Kidney (tissue), 22 donors: ENCODE measurements at places on chromosomes 2 and 18.
A peak's percentile ranks its signal among the peaks of the same experiment; 100 is the strongest.

DNA sequence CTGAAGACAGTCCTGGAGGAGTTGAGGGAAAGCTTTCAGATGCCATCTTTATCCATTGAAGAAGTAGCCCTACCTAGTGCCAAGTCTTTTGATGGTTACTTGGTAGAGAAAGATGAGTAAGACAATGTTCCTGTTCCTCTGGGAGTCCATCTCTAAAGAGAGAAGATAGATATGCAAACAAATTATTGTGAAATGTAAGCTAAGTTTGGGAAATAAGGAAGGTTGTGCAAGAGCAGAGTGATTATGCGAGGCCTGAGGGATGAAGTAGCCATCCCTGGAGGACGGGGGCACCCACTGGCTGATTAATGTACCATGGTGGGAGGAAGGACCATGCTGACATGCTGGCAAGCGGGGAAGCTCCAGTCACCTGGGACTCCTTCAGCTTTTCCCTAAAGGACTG lies 994 bp upstream of the DTNA start:
- DNase-seq, result peak; percentile 56

DNA sequence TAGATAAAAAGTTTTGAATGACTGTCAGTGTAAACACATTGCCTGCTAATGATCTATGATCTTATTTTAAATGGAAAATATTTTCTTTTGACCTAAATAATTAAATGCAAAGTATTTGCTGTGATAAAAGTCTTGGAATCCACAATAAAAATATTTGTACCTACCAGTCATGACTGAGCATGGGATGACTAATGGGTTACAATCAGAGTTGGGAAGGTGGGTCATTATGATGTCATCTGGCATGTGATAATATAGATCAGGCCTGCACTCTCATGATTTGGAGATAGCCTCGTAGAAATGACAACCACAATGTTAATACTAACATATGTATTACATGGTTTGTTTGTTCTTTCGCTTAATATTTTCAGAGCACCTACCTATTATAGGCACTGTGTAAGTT lies 848.8 kb upstream of the KLHL29 start:
- no peak for DNase-seq

DNA sequence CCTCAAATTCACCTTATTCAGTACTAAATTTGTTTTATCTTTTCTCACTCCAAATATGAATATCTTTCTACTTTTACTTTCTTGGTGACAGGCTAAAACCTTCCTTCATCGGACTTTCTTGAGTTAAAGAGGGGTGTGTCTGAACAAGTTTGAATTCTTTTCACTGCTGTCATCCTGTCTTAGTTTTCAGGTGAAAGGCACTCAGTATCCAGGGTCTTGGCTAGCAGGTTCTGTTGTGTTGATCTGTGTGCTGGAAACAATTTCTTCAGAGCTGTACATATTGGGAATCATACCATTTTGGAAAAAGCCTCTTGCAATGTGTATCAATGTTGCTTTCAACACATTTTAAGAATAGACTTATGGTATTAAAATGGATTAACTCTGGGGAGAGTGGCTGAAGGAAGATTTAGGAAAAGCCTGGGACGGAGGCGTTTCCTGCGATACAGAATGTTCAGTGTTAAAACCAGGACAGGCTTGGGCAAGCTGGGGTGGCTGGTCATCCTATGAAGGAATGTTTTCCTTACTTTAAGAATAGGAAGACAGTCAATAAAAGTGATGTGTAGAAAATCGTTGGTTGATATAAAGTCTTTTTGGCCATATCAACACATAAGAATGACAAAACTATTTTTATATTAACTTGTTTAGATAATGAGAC lies 350.7 kb upstream of the SPRED2 start:
- no peak for DNase-seq

GRCh38 chr18:42177390-42177789 lies 222.4 kb downstream of the PIK3C3 start:
- DNase-seq, result no peak

DNA sequence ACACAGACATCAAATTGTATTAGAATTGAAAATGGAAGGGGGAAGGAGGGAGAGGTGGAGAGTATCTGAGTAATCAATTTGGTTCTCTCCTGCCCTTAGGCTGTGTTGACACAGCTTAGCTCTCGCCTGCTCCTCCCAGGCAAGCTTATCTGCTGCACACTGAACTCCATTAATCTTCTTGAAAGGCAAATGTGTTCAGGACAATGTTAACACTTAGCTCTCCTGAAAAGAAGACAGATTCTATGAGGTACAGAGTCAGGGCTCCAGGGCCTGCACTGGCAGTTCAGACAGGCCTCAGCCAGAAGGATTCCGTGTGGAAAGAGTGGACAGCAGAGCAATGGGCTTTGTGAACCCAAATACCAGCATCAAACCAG lies 430.0 kb upstream of the TNP1 start:
- DNase-seq, result no peak

DNA sequence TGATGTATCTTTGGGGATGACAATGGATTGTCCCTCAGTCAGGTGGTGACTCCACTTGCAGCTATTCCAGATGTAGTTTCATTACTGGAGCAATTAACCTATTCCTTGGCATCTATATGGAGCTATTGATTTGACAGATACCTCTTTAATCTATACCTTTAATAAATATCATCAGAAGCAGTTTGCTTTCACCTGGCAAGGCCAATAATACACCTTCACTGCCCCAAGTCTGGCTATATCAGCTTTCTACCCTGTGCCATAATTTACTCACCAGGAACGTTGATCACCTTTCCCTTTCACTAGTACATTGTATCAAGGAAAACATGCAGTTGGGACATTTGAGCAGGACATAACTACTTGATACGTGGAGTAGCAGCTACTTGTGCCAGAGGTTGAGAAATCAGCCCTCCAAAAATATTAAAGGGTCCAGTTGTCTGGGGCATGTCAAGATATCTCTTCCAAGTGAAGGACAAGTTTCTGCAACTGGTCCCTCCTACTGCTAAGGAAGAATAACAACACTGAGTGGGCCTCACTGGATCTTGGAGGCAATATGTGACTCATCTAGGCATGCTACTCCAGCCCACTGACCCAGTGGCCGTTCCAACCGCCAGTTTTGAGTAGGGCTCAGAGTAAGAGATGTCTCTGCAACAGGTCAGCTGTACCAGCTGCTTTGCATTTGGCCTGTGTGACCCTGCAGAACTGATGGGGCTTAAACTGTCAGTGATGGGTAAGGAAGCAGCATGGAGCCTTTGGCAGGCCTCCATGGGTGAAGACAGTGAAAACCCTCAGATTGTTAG lies 67.0 kb downstream of the PSMG2 start:
- DNase-seq, result no peak

GRCh38 chr2:234963773-234964615 lies 12.2 kb downstream of the SH3BP4 start:
- no peak for DNase-seq

DNA sequence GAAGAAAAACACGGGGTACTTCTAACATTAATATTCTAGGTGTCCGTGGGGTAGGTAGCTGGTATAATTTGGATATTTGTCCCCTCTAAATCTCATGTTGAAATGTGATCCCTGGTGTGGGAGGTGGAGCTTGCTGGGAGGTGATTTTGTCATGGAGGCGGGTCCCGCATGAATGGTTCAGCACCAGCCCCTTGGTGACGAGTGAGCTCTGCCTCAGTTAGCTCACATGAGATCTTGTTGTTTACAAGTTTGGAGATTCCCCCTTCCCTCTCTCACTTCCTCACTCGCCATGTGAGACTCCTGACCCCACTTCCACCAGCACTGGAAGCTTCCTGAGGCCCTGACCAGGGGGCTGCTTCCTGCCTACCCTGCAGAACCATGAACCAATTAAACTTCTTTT lies 35.4 kb upstream of the DNER start:
- DNase-seq, result no peak

- DNase-seq, result no peak
Measured at GRCh38 chr18:63397349-63397748, 24.9 kb downstream of the VPS4B start.

DNA sequence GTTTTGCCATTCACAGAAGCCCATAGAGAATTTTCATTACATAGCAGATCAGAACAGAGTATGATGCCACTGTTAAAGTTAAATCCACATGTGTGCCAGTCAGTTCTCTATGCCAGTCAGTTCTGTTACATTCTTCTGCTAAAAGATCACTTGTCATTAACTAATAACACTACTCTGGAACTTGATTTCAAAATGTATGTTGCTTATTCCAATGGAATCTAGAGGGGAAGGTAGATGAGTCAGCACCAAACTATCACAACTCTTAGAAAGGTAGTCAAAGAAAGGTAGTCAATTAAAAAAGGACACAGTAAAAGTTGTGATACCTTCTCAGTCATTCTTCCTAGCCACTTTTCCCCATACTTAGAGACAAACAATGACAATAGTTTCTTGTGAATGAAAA lies 1214.4 kb downstream of the LRP1B start:
- no peak for DNase-seq

DNA sequence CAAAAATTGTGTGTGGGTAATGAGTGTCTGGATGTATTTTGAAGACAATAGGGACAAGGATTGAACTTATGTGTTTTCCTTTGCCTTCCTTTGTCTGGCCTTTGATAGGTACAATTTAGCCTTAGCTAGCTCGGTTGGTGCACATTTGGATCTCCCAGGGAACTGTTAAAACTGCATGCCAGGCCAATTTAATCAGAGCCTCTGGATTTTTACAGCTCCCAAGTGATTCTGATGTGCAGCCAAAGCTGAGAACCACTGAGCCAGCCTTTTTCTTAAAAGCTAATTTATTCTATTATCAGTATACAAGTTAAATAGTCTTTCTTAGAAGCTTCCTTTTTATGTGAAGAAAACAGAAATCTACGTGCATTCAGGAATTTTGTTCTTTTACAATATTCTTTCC lies 25.0 kb downstream of the PLEK start:
- no peak for DNase-seq

DNA sequence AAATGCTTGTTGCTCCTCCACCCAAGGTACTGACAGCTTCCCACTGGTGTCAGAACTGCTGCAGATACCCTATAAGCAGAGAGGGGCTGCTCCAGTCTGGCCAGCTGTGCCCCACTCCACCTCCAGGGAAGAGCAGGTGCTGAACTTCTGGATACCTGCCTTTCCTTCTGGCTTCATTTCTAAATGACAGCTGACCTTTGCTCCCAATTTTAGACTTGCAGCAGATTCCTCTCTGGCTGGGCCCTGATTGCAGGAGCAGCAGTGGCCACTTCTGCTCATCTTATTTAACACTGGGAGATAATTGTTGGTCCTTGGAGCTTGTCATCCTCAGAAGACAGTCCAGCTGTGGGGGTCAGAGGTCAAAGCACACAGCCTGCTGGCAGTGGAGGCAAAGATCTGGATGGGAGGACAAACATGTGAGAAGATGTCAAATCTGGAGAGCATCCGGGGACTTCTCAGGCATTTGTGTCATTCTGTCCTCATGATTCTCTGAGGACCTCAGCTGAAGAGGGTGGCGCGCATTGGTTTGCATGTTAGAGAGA lies 38.9 kb downstream of the SETBP1 start:
- DNase-seq, result no peak

DNA sequence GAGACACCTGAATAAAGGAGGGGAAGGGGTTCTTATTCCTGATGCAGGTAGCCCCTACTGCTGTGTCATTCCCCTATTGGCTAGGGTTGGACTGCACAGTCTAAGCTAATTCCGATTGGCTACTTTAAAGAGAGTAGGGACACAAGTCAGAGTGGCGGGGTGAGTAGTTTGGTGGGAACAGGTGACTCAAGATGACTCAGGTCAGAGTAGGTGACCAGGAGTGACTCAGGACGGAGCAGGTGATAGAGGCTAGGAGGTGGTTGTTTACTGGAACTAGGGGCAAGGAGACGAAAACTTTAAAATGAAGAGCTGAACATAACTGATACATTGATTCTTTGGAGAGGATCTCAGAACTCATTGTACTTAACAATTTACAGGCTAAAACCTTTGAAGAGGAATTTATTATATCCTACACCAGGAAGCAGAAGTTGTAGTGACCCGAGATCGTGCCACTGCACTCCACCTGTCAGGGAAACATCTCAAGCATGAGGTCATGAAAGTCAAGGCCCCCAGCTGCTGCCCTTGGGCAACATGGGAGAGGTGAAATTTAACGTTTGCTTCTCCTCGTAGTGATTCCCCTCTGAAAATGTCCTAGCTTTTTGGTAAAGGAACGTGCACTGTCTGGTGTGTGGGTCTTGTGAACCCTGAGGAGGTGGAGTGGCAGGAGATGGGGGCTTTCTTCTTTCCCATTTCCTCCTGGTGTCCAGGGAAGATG lies 4.5 kb upstream of the CYP27A1 start:
- DNase-seq, result no peak

- no peak for DNase-seq
Measured at GRCh38 chr2:170456914-170457313, 258.2 kb upstream of the SP5 start.

DNA sequence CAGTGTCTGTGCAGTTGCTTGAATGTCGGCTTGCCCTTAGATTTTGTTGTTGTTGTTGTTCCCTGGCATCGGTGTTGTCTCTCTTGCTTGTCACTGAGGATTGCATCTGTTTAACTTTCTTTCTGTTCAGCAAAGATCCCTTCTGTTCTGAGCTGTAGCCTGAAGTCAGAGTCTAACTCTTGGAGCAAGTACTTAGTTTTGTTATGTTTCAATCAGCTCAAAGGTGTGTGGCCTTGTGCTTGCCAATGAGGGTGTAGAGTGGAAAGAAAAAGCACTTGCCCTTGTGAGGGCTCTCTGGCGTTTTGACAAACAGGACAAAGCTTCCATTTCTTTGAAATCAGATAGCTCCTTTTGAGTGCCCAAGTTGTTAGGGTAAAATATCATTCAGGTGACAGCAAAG lies 757.1 kb upstream of the CDH7 start:
- DNase-seq, result no peak

DNA sequence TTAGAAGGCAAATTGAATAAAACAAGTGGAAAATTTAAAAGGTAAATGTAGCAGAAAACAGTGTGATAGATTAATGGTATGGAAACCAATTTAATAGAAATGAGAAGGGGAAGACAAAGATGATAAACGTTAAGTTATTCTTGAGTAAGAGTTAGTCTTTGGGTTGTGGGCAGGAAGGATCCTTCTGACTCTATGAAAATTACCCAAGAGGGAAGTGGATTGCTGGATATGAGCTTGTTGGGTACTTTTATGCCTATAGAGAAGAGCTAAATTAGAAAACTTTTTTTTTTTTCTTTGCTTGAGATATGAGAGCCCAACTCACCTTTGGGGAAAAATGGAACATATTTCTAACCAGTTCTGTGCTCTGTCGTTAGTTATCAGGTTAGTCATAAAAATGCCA lies 144.0 kb downstream of the LDLRAD4 start:
- no peak for DNase-seq

DNA sequence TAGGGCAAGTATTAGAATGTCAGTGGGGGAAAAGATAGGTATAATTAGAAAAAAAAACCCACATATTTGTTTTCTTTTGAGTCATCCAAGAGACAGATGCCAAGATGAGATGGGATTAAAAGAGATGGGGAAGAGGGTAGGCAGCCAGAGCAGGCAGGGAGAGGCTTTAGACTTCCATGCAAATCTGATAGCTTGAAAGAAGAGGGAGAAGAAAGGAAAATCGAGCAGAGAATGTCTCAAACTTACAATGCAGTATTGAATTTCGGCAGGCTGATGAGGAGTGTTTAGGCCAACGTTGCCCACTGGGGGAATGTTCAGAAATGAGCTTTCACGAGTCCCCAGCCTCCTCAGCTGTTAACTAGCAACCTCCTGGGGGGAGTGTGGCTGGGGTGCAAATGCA lies 91.3 kb downstream of the SPATS2L start:
- DNase-seq, result no peak

- DNase-seq, result no peak
Measured at GRCh38 chr2:98946855-98947254, 10.8 kb upstream of the CRACDL start.
